Stimulated activated CD8-positive, alpha-beta memory T cell treated with anti-CD3 and anti-CD28 coated beads, Interleukin-4, amount 100 ng/mL, for 48 hours (primary cell): ENCODE measurements at places on chromosomes 2 and 18.

DNA sequence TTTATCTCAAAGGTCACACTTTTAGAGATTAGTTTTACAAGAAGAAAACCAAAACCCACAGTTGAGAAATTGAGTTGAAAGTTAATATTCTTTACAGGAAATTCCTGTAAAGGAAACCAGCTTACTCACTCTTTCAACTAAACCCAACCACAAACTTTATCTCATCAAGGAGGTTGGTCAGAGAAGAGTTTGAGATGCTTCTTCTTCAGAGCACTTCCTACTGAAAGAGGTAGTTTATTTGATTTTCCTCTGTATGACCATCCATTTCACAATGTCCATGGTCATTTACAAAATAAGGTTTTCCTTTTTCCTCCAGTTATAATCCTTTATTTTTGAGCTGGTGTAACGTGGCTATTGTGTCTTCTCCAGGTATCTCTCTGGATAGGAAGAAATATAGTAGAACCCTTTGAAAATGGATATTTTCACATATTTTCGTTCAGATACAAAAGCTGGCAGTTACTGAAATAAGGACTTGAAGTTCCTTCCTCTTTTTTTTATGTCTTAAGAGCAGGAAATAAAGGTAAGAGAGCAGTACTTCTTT lies 4.5 kb upstream of the IL18RAP start:
- DNase-seq, result no peak

- no peak for DNase-seq
These were observed 544.0 kb downstream of the STK39 start for GRCh38 chr2:167703441-167703840.

DNA sequence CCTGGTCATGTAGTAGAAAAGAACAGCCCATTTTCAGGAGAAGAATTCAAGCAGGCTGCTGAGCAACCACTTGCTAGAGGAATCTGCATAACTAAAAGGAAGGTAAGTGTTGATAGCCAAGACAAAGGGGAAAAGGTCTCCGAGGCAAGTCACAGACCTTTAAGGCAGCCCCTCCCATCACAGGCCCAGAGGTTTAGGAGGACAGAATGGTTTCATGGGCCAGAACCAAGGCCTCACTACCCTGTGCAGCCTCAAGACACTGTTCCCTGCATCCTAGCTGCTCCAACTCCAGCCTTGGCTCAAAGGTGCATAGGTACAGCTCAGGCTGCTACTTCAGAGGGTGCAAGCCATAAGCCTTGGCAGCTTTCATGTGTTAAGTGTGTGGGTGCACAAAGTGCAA lies 238.6 kb upstream of the CYP26B1 start:
- no peak for DNase-seq

- no peak for DNase-seq
These were observed 28.7 kb downstream of the CCDC141 start for GRCh38 chr2:179021258-179021657.

GRCh38 chr2:5914811-5915611 lies 222.8 kb downstream of the SOX11 start:
- no peak for DNase-seq

DNA sequence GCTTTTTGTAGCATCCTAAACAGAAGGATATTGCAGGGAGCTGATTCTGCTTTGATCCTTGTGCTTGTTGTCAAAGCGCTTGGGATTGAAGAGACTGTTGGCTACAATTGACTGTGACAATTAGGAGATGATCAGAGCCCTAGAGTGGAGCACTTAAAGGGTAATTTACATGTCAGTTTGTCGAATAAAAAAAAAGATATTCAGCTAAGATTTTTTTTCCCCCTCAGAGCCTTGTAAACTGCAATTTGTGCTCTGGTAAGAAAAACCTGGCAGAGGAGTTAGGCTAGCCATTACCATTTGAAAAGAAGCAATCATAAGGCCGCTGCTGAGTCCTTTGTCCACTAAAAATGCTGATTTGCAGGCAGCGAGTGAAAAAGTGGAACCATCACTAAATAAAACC lies 47.8 kb upstream of the ZEB2 start:
- no peak for DNase-seq

DNA sequence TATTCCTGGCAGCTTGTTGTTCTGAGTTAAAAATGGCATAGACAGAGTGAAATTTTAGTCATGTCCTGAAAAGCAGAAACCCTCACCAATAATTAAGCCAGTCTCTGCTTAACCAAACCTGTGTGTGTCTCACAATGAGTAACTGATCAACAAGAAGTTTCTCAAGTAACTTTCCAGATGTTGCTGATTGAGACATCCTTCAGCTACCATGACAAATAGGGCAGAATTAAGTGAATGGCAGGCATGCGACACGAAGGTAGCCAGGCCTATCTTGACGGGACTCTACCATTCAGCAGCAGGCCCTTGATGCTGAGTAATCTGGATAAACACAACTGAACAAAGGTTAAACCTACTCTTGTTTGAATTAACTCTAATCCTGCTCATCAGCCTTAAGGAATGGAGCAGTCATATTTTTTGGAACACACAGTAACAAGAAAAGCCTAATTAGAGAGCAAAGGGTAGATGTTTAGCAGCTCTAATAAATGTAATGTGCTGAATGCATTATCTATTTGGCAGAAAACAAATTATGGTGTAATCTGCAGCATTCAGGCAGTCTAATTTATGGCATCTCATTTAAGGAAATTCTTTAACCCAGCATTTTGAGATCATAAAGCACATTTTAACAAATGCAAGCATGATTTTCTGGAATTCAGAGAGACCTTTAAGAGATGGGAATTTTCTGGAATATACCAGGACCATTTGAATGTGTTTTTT lies 159.5 kb upstream of the EPHA4 start:
- DNase-seq, result no peak

DNA sequence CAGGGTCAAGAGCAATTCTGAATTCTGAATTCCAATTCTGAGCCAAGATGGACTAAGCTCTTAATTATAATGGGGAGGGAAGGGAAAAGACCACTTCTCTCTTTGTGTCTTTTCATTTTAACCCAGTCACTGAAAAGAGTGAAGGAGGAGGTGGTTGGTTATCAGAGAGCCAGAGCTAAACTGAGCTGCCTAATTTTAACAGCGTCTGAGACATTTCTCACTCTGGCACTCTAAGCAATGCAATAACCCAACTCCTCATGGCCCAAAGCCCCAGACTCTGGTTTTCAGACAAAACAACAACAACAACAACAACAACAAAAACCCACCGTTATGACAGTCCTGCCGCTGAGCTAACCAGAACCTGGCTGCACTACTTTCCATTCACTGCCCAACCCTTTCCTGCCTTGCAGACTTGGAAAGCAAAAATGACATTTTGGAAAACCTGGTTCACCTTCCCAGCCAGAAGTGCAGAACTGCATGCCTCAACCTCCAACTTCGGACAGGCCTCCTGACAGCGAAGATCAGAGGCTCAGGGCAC lies 1.0 kb downstream of the CHST10 start:
- no peak for DNase-seq

- no peak for DNase-seq
These were observed 10.5 kb upstream of the LYPD1 start for GRCh38 chr2:132680544-132680943.

DNA sequence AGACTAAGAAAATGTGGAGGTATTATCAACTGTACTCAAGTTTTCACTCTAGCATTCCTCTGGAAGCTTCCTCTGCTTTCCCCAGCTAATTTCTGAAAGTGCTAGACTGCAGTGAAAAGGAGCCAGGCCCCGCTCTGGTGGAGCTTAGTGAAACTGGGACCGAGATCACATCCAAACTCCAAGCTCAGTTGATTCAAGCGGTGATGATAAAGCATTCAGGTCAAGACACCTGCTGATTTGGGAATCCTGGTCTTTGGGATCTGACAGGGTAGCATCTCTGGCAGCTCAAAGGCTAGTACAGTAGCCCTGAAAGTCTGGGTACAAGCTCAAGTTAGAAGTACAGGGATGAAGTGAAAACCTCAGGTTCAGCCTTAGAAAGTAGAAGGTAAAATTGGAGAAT lies 120.2 kb upstream of the CRIM1 start:
- no peak for DNase-seq

GRCh38 chr2:181780047-181780651 lies 99.8 kb upstream of the NEUROD1 start:
- no peak for DNase-seq

DNA sequence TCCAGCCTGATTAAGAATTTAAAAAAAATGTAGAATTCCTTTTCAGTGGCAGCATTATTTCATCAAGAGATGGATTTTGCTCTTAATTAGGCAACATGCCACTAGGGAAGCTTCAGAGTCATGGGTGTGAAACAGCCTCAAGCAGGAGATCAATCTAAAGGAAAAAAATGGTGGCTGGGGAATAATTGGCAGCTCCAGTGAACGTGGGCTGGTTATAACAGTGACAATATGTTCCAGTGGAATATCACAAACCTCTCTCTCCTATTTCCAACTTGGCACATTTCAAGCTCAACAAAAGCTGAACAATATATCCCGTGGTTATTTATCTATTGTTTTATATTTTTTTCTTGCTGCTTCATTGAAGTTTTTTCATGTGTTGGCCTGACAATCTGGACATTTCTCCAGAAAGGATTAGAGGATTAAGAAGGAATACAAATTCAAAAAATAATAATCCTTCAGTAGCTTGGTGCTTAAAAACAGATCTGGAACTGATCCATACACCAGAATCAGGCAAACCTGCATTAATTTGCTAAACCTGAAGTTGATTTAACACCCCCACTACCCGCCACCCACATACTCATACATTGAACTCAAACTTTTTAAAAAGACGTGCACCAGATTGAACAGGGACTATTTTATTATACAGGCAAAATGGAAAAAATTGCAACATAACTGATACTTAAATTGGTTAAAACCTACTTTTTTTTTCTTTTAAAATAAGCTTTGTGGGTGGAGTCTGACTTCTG lies 255.9 kb upstream of the SPRED2 start:
- no peak for DNase-seq

- DNase-seq, result no peak
These were observed 87.9 kb downstream of the ICOS start for GRCh38 chr2:204024503-204024902.

GRCh38 chr2:58812771-58813344 lies 571.7 kb upstream of the FANCL start:
- DNase-seq, result no peak

GRCh38 chr2:74895001-74895400 lies 61.1 kb downstream of the HK2 start:
- DNase-seq, result no peak

DNA sequence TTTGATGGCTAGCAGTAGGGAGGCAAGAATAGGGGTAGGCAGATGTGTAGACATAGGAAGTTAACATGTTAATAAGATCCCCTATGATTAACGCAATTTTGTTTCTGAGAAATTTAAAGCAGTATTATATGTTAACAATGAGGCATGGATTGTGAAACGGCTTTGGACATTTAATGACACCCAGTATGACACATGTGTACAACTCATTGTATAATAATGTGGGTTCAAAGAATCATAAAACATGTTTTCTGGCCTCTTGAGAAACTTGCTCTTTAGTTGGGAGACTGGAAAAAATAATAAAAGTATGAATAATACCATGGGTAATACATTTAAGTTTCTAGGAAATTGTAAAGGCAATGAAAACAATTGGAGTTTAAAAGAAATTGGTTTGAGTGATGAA lies 332.1 kb upstream of the CDH20 start:
- DNase-seq, result no peak

DNA sequence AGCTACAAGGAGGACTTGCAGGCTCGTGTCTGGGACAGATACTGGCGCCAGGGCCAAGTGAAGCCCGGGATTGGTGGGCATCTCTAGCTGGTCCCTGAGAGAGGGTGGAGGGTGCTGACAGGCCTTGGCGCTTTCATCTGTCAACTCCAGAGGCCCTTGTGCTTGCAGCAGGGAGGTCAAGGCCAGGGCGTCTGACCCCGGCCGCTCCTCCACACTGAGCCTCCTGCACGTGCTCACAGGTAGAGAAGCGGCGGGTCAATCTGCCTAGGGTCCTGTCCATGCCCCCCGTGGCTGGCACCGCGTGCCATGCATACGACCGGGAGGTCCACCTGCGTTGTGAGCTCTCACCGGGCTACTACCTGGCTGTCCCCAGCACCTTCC lies 9.5 kb downstream of the CAPN10 start:
- no peak for DNase-seq

DNA sequence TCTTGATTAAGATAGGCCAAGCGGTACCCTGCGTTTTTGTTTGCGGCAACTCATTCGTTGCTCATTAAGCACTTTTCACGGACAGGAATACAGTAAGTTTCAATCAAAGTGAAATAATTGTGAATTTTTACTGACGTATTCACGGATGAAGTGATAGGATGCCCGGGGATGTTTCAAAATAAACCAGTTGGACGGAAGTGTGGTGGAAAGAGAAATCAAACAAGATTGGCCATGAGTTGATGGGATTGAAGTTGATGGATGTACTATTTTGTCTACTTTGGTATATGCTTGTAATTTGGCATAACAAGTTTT lies 481 bp downstream of the TMEM177 start:
- DNase-seq, result no peak

GRCh38 chr2:130864830-130865800 lies 28.4 kb downstream of the ARHGEF4 start:
- DNase-seq, result no peak

DNA sequence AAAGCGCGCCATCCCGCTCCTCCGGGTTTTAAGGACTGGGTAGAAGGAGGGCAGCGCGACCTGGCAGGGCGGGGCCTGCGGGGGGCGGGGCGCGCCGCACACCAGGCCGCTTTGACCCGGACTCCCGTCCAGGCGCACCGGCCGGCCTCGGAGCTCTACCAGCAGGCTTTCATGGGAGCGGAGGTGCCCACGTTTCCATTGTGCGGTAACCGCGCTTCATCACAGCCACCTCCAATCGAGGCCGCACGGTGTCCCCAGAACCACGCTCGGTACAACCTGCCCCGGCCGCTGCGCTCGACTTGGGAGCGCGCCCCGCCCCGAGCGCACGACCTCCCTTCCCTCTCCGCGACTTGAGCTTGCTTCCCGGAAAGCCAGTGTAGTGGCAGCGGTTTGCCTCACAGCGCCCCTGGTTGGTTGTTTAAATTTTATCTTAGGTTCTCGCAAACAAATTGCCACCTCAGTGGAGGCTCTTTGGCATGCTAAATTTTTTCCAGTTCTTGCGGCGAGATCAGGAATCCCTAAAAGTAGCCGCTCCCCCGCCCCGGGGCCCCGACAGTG lies 280 bp upstream of the CYP1B1 start:
- DNase-seq, result peak; percentile 72

GRCh38 chr2:152405206-152406118 lies 70.5 kb downstream of the FMNL2 start:
- no peak for DNase-seq

DNA sequence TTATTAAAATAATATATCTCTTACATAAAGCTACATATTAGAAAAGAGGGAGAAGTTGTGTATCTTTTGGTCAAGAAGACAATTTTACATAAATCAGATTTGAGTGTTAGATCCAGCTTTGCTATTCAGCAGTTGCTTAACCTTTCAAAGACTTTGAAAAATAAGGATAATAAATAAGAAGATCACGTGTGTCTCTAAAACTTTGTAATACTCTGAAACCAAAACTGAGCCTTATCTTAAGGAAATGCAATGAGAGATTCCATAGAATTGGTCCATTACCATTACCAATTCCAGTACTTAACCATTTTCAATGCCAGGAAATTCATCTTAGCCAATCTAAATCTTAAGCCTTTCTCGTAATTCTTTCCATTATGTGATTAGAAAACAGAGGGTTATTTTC lies 89.2 kb upstream of the COL5A2 start:
- no peak for DNase-seq

GRCh38 chr2:109393662-109393972 lies 220.1 kb downstream of the SEPTIN10 start:
- no peak for DNase-seq
